Left kidney (tissue), 8 donors: ENCODE measurements at places on chromosomes 5 and 9. TPM values are rescaled to one million over a fixed set of nuclear protein-coding genes. Genes with fewer than 3 reads are reported as not detected.

FOXD4L3 gene
- polyA plus RNA-seq, result not detected

FASTKD3 gene
- 29.5 TPM for polyA plus RNA-seq

OMD gene
- polyA plus RNA-seq, result 0.62 TPM

GFI1B gene
- 0.52 TPM for polyA plus RNA-seq

IRGM gene
- polyA plus RNA-seq, result 1.5 TPM

TPPP gene
- polyA plus RNA-seq, result 7.3 TPM

GRCh38 chr5:131528682-131529081 lies 106.3 kb downstream of the RAPGEF6 start:
- no peak for DNase-seq

DNA sequence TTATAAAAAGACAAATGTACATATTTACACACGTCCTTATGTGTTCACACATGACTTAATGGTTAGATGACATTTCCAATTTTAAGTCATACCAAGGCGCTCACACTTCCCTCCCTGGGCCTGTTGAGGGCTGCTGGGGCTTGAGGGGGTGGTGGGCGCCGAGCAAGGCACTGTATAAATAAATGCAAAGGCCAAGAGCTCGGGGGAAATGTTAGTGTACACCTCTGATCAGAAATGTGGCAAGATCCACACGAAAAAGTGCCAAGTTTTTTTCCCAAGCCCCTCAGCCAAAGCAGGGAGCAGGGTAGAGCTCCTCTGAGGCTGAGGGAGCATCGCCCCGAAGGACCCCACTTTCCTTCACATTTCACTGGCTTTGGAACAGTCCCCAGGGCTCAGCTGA lies 7.5 kb downstream of the IRF1 start:
- DNase-seq, result no peak

- DNase-seq, result no peak
Observed at GRCh38 chr9:132997591-132997990, 19.1 kb downstream of the GFI1B start.

DNA sequence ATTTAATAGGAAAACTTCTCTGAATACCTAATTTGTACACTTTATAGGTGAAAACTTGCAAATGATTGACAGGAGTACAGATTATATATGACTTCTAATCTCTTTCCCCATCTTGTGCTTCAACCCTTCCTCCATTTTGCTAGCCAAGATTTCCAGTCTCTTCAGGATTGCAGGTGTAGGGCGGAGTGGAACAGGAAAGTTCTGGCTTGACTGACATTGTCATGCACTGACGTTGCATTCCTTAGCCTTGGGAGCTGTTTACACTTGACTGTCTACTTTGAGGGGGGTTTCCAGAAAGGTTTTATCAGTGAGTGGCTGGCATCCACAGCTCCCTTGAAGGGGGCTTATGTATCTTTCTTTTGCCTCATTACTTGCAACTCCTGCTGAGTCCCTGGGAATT lies 34.1 kb upstream of the GRIA1 start:
- DNase-seq, result no peak

GRCh38 chr5:8913522-8913921 lies 632.4 kb downstream of the SEMA5A start:
- no peak for DNase-seq

- no peak for DNase-seq
Observed at GRCh38 chr9:114902786-114903524, 27.4 kb downstream of the TNFSF8 start.

DNA sequence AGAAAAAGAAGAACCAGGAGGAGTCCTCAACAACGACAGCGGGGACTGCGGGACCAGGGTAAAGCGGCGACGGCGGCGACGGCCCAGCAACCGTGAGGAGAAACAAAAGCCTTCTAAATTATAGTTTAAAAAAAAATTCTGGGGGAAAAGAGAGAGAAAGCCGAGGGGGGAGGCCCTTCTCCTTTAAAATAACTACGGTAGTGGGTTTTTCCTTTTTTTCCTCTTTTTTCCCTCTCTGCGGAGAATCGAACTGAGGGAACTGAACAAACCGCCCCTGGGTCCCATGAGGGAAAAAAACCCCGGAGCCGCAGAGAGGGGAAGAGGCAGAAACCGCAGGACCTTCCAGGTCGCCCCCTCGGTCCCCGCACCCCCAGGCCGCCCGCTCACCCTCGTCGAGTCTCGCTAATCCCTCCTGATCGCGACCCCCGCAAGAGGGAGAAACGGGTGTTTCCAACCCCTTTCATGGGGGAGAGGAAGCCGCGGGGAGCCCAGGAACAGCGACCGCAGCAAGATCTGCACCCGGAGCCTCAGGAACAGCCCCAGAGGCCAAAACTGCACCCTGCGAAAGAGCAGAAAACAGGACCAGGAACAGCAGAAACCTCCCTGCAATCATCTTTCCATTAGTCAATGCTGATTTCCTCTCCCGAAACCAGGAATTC lies 453 bp downstream of the CPEB4 start:
- no peak for DNase-seq

- DNase-seq, result peak; percentile 15
Observed at GRCh38 chr9:104386425-104387069, 117.5 kb upstream of the OR13F1 start.

DNA sequence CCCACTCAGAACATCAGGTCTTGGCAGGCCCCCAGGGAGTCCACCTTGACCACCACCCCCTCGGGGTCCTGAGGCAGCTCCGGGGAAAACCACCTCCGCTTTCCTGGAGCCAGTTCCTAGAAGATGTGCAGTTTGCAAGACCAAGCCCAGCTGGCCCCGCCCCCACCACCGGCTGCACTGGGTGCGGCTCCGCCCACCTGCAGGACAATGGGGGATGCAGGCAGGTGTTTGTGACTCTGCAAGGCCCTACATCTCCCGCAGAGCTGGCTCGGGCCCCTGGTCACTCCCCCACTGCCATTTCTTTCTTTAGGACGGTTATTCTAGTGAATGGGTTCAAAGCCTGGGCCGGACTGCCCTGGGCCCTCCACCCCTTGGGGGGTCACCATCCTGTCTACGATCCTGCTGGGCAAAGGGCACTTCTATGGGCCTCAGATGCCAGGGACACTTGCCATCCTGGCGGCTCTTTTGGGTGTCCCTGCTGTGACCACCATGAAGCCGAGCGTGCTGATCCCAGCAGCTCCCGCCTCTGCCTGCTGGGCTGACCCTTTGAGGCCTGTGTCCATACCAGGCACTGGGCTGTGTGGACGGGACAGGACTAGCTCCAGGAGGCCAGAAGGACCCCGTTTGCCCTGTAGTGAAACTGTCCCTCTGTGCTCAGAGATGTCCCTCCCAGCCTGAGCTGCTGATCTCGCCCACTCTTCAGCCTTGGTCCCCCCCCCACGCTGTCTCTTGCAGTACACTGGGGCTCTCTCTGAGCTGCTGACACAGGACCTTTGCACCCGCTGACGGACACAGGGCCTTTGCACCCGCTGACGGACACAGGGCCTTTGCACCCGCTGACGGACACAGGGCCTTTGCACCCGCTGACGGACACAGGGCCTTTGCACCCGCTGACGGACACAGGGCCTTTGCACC lies 5.9 kb upstream of the NACC2 start:
- DNase-seq, result no peak

DNA sequence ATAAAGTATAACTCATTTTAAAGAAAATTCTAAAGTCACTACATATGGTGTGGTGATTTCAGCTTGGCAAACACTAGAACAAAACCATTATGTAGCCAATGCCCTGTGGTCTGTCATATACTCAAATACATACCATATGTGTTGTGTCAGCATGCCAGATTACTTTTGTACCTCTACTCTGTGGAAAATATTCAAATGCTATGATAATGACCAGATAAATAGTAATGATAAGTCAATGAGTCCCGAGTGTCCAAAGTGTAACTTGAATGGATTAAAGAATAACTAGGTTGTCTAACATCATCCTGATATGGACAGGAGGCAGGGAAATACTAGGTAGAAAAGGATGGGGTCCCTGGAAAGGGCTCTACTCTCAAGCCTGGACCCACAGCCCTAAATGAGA lies 58.0 kb upstream of the IL6ST start:
- no peak for DNase-seq

GRCh38 chr5:174167080-174167910 lies 121.8 kb downstream of the NSG2 start:
- no peak for DNase-seq

DNA sequence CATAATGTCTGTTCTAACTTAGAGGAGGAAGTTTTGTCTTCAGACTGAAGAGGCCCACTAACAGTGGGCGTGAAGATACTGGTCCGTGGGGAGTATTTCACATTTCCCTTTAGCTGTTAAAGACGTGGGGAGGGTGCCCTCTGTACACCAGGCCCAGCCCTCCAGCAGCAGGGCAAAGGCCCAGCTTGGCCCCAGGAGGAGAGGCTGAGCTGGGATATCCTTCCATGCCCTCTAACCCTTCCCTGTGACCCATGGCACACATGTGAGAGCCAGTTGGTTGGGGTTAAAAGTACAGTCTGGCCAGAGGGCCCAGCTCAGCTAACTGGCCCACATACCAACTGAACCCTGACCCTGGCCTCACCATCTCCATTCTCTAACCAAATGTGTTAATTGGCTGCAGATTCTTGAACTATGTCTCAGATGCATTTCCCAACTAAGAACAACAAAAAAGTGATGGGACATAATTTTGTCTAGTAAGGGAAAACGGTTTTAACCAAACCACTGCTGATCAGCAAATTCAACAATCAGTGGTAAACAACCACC lies 74.4 kb downstream of the LHFPL2 start:
- no peak for DNase-seq

GRCh38 chr5:42021923-42022322 lies 96.8 kb downstream of the FBXO4 start:
- DNase-seq, result no peak

GRCh38 chr5:23591250-23591649 lies 83.8 kb downstream of the PRDM9 start:
- no peak for DNase-seq

- DNase-seq, result no peak
Observed at GRCh38 chr9:68522954-68523353, 17.7 kb downstream of the TMEM252 start.

GRCh38 chr5:169288066-169288930 lies 12.6 kb downstream of the SLIT3 start:
- DNase-seq, result no peak

- peak; percentile 35 for DNase-seq
Observed at GRCh38 chr5:125413496-125414274, 667.2 kb upstream of the ZNF608 start.
